ENCODE measurements at places on chromosomes 1 and 21.

GRCh38 chr1:183934314-183934713, 103.2 kb downstream of the COLGALT2 start:
- no peak for DNase-seq

DNA sequence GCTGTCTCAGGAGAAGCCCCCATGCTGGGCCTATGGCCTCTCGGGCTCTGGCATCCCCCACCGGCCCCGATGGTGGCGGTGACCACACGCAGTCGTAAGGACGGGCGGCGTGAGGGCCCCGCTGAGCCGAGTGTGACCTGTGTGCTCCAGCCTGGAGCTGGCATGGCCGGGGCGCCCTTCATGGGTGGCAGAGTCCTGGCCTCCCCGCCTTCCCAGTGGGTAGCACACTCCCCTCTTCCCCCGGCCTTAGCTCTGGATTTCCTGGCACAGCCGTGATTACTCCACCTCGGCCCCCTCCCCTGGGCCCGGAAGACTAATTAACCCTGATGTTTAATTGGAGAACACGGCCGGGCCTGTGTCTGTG, 44.6 kb downstream of the SLX9 start:
- DNase-seq = no peak

DNA sequence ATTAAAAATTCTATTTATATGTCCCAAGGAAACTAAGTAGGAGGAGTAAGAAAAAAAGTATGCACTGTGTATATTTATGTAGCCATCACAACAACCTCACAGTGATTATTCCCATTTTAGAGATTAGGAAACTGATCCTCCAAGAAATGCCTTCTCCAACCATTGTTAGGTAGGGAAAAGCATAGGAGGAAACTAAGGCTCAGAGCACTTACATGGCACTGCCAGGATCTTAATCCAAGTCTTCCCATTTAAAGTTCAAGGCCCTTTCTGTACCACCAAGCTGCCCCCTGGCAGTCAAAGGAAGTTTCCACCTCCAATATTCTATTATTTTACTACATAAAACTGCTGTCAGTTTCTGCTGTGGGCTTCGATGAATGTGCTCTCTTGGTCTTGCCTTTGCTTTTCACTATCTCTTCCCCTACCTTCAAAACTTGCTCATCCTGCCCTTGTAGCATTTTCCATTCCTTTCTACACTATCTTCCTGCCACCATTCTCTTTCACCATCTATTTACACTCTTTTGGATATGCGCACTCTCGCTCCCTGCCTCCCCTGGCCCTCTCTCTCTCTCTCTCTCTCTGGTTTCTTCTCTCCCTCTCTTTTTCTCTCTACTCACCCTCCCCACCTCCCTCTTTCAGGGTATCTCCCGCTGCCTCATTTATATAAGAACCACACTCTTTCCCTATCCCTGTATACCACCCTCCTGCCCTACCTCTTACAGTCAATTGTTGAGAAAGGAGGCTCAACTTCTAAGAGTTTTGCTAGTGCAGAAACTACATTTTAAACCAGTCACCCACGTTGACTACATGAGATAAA, 34.0 kb downstream of the PUM1 start:
- no peak for DNase-seq

- DNase-seq = no peak
These were observed 123.6 kb downstream of the DTL start for GRCh38 chr1:212158912-212159796.

DNA sequence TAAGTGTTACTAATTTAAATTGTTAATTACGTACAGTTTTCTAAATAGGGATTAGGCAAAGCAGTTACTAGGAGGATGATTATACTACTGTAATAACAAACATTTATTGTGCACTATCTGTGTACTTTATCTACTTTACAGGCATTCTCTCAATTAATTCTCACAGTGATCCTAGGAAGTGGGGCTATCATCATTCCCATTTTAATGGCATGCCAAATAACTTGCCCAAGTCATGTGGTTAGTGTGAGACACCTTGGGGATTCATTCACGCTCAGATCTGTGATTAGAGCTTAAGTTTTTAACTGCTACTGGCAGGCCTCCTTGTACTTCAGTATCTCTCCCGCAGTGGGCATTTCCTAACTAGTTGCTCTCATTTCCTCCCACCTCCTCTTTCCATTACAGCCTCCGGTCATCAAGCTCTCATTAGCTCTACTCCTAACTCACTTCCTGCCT, 11.5 kb downstream of the PHLDA3 start:
- no peak for DNase-seq

DNA sequence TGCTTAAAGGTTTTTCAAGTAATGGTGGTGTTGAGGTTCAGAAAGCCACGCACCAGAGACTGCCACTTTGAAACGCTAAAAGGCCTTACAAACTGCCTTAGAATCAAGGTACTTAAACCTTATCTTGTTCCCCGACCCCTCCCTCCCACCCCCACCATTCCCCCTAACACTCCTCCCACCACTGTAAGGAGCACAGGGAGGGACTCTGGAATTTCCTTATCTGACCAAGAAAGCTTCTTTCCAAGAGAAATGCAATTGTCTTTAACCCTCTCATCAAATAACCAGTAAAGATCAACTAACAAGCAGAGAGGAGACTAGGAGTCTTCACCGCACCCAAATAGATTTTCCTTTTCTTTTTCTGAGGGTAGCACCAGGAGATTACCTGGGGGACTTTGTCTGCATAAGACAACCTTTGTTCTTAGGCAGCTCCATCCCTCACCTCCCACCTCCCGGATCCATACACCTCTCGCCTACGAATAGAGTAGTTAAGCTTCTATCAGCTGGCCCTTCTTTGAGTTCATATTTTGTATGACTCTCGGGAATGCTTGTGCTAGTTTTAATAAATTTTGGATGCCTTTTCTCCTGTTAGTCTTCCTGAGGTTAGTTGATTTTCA, 137.7 kb upstream of the ADGRL2 start:
- DNase-seq = no peak

DNA sequence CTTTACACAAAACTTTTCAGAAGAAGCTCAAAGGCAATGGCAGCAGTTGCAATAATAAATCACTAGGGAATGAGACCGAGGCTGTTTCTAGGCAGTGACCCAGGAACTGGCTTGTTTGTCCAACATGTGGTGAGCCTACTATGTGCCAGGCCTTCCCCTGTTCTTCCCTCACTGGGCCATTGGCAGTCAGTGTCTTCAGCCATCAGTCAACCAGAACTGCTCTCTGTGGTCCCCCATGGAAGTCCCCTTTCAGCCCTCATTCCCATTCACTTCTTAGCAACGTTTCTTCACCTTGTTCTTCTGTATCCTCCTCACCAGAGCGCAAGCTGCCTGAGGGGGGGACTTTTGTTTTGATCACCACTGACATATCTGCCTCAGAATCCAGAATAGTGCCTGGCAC, 274.1 kb downstream of the RRAGC start:
- no peak for DNase-seq

GRCh38 chr1:182113879-182114626, 52.5 kb upstream of the ZNF648 start:
- no peak for DNase-seq

- DNase-seq = no peak
These were observed 54.1 kb upstream of the POFUT2 start for GRCh38 chr21:45341779-45342178.

- no peak for DNase-seq
These were observed 486.4 kb downstream of the PLPP3 start for GRCh38 chr1:56092684-56093570.

DNA sequence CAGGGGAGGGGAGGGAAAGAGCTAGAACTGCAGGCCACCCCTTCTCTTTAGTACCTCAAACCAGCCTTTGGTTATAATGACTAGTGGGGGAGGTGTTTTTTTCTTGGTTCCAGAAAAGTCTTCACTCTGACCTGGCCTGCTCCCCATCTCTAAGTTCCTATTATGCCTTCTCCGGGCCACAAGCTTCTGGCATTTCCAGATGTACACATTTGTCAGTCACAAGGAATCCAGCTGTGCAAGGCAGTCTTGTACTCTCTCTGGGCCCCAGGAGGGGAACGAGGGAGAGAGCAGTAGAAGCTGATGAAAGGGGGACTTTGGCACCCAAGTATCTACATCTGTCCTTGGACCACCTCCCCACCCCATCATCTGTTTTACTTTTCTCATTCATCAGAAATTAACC, 2.7 kb upstream of the FALEC start:
- DNase-seq = no peak

DNA sequence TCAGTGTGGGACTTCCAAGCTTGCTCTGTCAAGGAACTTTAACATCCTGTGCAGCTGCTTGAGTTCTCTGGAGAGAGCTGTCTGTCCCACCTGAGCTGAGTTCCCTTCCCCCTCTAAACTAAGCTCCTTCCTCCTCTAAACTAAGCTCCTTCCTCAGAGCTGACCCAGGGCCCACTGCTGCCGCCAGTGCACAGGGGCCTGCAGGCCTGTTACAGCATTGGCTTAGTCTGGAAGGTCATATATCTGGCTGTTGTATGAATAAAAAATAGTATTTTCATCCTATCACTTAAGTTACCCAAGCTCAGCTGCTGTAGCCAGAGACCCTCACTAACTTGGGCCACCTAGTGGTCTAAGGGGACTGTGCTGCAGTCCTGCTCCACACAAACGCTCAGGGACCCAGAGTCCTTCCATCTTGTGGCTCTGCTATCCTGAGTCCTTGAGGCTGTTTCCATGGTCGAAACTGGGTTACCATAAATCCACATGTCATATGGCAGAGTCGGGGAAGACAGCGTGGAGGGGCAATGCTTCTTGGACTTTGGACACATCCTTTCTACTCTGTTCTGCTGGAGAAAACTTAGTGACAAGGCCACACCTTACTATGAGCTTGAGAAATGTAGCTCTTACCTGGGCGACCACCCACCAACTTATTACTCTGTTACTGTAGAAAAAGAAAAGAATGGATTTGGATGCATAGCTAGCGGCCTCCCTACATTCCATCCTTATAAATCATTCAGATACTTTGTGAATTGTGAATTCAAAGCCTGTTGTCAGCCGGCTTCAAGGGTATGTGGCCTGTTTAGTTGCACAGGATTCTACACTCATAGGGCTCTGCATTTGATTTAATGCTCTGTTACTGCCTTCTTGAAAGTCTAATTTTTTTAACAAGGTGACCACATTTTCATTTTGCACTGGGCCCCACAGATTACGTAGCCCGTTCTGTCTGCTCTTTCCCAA, 71.4 kb upstream of the GCLM start:
- DNase-seq = peak; percentile 88

DNA sequence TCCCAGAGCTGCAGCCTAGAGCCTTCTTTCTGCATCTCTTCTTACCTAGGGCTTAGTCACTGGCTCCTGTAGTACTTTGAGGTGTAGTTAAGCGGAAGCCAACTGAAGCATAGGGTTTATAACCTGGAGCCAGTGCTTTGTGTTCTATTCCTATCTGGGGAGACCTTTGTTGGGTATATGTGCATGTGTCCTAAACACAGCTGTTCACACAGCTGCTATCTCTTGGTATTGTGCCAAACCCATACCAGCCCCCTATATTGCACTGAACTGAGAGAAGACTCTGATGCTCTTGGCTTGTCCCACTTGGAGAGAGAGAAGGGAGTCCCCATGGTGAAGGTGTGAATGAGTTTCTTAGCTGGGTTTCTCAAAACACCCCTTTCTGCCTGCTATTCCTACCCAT, 17.2 kb upstream of the NFASC start:
- peak; percentile 18 for DNase-seq

DNA sequence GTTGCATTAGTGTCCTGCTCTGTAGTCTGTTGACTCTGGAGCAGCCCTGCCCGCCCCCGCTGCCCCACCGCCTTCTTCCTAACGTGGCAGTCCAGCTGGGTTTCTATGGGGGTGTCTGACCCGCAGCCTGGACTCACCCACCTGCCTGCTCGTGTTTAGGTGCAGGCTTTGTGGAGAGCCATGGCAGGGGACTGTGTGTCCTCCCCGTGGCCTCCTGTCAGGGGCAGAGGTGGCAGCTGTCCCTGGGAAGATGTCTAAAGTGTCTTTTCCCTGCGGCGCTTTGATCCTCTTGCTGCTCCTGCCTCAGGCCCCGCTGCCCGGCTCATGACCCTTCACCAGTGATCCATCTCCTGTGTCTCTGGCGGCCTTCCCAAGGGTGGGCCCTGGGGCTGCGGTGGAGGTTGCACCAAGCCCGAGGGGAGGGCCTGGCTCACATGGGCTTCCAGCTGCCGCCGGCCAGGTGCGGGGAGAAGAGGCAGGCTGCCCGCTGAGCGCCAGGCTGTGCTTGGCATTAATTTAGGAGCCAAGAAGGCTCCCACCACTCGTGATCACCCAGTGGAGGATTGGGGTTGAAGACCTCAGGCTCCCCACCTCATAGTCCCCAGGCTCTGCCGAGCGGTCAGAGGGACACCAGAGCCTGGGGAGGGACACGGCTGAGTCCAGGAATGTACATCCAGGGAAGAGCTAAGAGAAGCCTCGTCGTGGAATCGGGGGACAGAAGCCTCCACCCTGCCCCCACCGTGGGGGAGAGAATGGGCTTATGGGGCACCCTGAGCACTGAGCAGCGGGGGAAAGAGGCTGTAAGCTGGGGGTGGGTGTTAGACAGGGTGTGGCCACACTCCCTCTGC, 44.1 kb downstream of the COL18A1 start:
- no peak for DNase-seq

- DNase-seq = no peak
These were observed 35.2 kb downstream of the EXO1 start for GRCh38 chr1:241883159-241883558.

GRCh38 chr1:232178191-232178590, 451.7 kb downstream of the SIPA1L2 start:
- no peak for DNase-seq

GRCh38 chr1:153087652-153088051, 6.7 kb downstream of the SPRR2E start:
- no peak for DNase-seq

GRCh38 chr21:16797540-16797939, 715.3 kb upstream of the CXADR start:
- DNase-seq = no peak

DNA sequence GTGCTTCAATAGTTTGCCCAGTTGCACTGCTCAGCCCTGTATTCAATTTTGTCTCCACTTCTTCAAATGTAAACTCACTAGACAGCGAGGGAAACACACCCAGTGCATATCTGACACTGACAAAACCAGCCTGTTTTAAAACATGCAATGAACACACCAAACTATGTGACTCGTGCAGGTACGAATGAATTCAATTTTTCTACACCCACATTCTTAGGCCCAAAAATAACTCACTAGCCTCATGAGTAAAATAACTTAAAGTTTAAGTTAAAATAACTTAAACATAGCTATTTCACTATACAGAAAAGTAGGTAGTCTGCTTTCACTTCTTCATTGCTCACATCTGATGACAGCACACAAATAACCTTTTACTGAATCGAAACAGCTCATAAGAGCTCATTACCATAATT, 21.1 kb downstream of the TTC13 start:
- no peak for DNase-seq
